NCI-H2029 treated with DMSO at 0.1 percent for 48 hours (cell line): ENCODE measurements at places on chromosomes 6 and 20.
A peak's percentile ranks its signal among the peaks of the same experiment; 100 is the strongest.

DNA sequence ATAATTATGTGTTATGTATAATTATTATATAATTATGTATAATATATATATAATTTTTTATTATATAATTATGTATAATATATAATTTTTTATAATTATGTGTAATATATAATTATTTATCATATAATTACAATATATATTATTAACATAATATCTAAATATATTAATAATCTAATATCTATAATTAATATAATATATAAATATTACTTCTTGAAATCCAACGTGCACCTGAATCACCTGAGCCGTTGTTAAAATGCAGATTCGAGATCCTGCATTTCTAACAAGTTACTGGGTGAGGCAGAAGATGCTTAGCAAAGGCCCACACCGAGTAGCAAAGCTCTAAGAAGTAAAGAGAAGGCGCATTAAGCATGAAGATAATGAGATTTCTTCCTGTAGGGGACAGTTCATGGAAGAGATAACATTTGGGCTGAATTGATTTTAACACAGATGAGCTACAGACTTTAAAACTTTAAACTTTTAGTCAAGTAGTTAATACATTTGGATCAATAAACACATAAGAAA lies 406.4 kb upstream of the PLCB4 start:
- DNase-seq = no peak

DNA sequence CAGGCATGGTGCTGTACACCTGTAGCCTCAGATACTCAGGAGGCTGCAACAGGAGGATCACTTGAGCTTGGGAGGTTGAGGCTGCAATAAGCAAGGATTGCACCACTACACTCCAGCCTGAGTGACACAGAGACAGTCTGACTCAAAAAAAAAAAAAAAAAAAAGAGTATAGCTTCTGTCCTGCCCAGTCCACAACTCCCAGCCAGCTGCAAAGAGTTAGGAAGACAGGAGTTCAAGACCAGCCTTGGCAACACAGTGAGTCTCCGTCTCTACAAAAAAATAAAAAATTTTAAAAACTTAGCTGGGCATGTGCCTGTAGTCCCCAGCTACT lies 28.3 kb upstream of the TLDC2 start:
- no peak for DNase-seq

- no peak for DNase-seq
Measured at GRCh38 chr20:31667315-31668285, 29.9 kb downstream of the COX4I2 start.

DNA sequence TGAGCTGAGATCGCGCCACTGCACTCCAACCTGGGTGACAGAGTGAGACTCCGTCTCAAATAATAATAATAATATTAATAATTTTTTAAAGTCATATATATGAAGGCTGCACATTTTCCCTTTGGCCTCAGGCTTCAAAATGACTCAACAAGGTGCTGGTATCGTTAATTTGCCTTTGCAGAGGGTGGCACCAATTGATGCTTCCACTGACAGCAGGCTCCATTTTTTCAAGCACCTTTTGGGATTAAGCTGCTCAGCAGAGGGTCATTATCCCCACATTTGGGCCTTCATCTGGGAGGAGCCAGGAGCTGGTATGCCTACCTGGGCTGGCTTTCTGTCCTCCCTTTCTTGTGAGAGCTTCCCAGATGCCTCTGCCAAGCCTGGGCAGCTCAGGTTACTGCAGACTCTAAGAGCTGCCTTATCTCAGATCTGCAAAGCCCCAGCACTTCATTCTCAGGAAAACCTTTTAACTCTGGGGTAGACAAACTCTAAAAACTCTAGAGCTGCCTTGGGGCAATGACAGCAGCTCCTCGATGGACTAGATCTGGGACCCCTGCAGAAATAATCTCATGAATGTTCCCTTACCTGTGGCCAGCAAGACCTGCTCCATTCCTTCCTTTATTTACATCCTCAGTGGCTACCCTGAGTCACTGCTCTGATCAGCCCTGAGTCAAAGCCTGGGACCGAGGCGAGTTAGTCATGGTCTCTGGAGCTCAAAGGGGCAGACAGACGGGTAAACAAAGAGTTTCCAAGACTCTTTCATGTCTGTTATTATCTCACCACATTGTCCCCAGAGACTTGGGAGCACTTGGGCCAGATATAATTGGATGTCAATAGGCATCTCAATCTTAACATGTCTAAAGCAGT lies 80.0 kb upstream of the EYA2 start:
- DNase-seq = no peak

- no peak for DNase-seq
Measured at GRCh38 chr6:129882510-129883023, 21.5 kb upstream of the TMEM244 start.

DNA sequence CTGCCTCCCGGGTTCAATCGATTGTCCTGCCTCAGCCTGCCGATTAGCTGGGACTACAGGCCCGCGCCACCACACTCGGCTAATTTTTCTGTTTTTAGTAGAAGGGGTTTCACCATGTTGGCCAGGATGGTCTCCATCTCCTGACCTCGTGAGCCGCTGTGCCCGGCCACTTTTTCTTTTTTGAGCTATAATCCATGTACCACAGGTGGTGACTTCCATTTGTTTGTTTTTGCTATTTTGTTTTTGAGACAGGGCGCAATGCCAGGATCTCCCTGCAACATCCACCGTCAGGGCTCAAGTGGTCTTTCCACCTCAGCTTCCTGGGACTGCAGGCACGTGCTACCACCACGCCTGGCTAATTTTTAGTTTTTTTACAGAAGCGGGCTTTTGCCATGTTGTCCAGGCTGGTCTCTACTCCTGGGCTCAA lies 8.5 kb downstream of the HSPA1B start:
- DNase-seq = peak; percentile 36

GRCh38 chr6:113481910-113482309 lies 375.2 kb upstream of the MARCKS start:
- DNase-seq = no peak

DNA sequence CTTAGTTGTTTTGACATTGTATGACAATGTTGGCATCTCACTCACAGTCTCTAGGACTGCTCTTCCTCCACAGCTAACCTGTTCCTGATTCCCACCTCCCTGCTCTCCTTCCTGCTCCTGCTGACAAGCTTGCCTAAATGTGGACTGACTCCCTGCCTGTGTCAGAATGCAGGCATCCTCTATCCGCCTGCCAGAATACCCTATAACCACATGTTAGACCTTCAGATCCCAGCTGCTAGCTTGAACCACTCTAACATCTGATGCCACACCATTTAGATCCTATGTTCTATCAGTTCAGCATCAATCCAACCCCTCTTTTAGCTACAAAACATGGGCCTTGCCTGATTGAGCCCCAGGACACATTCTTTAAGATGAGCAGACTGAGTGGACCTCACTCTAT lies 12.2 kb downstream of the FILIP1 start:
- DNase-seq = no peak

- no peak for DNase-seq
Measured at GRCh38 chr6:132202574-132202973, 198.7 kb downstream of the MOXD1 start.

GRCh38 chr6:54846243-54846856 lies at the start of gene FAM83B:
Gene FAM83B, plus strand, starts transcription at chr6:54846771. Its CDS starts 23,476 bp downstream, at chr6:54870247.
- no peak for DNase-seq

DNA sequence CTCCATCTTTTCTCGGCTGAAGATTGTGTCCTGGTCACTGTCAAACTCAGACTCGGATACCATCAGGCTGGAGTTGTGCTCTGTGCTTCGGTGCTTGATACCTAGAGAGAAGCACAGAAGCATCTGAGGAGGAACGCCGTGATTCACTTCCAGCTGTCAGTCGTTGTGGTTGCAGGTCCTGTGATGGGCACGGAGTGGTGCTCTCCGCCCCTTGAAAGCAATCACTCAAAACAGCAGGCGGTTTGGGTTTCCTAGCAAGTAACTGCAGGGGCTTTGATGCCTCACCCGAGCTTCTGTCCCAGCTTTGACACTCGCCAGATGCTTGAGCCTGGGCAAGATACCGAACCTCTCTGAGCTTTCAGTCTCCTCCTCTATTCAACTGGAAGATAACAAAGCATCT lies 52.5 kb downstream of the ALDH5A1 start:
- no peak for DNase-seq

DNA sequence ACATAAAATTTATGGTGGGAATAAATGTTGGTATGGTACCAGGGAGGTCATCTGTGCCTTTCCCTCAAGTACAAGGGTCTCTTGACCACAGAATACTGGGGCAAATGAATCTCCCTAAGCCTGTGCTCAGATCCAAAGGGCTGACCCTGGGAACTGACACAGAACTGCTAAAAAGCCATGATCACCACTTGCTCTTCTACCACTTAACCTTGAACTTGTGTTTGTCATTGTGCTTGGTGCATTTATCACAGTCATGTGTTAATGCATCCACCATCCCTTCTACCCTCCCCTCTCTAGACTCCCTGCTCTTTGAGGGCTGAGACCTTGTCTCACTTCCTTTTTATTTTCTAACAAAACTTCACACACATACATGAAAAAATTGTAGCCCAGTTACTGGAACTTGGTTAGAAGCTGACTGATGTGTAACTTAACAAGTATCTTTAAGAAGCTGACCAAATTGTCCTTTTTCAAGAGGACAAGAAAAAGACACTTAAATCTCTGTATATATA lies 46.1 kb upstream of the PBOV1 start:
- DNase-seq = no peak

GRCh38 chr6:167031082-167031709 lies 32.0 kb downstream of the CEP43 start:
- no peak for DNase-seq

- DNase-seq = no peak
Measured at GRCh38 chr6:154229786-154230185, 126.8 kb downstream of the IPCEF1 start.

DNA sequence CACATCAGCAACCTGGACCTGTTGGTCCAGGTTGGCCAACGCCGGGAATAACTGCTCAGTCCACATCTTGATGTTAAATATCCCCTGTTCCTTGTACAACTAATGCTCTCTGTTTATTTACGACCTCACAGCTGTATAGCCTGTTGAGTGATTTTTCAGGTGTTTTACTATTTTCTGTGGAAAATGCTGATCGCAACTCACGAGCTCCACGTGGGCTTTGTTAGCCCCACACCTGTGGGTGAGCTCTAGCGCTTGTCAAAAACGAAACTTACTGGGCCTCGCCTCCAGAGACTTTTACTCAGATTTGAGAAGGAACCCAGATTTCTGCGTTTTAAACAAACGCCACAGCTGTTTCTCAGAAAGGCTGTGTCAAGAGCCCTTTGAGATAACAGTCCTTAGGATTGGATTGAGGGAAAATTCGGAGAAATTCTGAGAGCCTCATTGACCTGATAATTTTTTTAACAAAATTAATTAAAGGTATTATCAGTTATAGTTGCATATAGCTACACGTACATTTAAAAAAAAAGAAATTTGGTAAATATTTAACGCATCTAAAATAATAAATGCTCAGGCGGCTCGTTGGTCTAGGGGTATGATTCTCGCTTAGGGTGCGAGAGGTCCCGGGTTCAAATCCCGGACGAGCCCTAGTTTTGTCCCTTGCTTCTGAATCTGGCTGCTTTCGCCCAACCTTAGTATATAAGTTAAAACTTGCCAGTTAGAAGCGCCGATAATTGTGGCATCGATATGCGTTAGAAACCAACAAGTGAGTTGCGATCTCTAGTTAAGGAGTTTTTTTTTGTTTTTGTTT lies 16.7 kb downstream of the HMGN4 start:
- DNase-seq = no peak

DNA sequence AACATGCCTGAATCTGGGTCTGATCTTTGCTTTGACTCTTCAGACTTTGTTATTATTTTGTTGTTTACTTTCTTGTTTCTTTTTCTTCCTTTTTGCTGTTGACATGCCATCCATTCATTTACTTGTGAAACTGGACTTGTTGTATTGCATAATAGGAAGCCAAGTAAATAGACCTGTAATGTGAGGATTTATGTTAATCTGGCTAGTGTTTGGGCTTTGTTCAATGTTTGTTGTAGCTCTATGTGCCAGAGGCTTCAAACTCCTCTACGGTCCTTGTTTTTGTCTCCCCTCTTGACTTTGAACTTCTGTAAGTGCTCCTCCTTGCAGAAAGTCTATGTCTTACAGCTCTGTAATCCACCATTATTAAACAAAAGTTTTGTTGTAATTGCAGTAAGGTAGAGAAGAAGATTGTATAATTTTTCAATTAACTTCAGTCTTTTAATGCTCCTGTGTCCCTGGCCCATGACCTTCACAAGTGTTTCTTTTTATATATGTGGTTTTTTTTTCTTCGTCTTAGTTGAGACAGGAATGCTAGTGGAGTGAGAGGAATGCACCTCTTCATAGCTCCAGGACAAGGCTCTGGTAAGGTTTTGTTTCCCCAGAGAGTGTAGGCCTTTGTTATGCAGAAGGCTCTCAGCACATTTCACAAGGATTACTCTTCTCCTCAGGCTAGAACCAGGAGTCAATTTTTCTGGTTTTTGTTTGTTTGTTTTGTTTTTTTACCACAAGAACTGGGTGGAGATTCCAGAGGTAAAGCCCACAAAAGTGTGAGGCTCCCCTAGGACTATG lies 1061.8 kb upstream of the CITED2 start:
- DNase-seq = no peak

- DNase-seq = no peak
Measured at GRCh38 chr6:28635547-28636158, 110.0 kb downstream of the GPX5 start.
